ENCODE measurements at places on chromosomes 2 and 18.

- DNase-seq = peak; percentile 54
Observed at GRCh38 chr2:143949121-143949848, 570.6 kb downstream of the ZEB2 start.

DNA sequence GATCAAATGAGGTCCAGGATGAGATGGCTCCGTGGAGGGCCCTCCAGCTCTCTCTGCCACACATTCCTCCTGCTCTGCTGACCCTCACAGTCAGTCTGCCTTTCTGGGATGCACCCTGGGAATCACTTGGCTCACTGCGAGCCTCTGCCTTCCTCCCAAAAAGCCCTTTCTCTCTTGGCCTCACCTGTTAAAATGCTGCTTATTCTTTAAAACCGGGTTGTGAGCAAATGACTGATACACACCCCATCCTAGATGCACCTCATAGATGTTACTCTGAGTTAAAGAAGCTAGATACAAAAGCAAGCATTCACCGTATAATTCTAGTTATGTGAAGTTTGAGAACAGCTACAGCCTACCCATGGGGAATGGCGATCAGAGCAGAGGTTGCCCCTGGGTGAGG, 167.7 kb upstream of the MYCN start:
- no peak for DNase-seq

DNA sequence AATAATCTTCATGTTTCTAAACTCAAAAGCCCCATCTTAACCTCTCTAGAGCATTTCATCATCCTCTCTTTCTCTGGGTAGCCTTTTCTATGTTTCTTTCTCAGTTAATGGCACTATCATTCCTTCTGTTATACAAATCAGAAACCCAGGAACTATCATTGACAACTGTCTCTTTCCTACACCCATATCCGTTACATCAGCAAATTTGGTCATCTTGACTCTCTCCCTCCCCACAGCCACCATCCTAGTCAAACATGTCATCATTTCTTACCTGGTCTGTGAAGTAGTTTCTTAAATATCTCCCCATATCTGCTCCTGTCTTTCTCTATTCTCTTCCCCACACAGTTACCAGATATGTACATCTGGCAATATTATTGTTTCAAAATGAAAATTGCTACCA, 62.8 kb downstream of the THSD7B start:
- no peak for DNase-seq

GRCh38 chr2:99701503-99701902, 211.7 kb upstream of the REV1 start:
- no peak for DNase-seq

DNA sequence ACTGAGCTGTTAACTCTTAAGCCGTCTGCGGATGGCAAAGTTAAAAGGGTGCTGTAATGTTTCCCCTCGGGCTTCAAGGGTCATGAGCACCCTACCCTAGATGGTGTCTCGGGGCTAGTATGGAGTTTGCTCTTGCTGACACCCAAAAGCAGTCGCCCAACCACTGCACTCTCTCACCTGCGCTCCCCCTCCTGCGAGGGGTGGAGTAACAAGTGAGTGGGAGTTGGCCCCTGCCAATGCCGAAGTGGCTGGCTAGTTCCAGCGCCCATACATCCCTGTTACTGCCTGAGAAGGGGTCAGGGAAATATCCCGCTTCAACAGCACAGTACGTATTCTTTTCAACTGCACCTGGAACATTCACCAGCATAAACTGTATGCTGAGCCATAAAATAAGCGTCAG, 47.5 kb downstream of the FAM117B start:
- DNase-seq = no peak

DNA sequence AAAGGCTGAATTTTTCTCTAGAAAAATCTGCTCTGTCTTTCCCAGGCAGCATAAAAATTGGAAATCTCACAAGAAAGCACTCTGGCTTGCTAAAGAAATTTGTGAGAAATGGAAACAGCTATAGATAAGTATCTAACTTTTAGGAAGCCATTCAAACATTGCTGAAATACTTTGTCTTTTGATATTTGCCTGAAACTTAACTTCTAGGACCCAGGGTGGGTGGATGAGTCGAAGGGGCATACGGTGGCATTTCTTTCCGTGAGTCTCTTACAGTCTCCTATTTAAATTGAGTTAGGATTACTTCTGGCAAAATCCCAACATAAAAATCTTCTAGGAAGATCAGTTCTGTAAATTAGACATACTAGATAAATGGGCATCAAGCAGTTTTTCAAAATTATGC, 532 bp upstream of the COL3A1 start:
- DNase-seq = no peak

DNA sequence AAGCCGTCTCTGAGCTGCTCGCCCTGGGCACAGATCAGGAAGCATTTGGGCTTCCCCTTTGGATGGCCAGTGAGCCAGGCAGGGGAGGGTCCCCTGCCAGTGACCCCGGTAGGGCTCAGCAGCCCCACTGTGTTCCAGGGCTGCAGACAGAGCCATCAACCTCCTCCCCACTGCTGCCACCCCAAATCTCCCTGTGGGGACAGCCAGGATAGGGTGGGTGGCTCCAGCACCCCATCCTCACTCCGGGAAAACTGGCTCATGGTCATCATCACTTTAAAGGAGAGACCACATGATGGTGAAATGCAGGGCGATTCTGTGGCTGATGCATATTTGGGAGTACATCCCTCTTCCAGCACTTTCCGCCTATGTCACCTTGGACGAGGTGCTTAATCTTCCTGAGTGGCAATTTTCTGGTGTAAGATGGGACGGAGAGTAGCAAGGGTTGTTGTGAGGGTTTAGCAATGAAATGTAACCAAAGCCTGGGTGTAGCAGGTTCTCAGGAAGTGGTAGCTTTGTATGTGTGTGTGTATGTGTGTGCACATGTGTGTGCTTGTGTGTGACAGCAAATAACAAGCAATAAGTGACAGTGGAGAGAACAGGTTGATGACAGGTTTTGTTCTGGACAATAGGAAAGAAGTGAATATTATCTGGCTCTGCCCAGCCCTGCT, 61.8 kb downstream of the ACAA2 start:
- DNase-seq = no peak

GRCh38 chr2:38239452-38239851, 137.6 kb downstream of the ATL2 start:
- no peak for DNase-seq

DNA sequence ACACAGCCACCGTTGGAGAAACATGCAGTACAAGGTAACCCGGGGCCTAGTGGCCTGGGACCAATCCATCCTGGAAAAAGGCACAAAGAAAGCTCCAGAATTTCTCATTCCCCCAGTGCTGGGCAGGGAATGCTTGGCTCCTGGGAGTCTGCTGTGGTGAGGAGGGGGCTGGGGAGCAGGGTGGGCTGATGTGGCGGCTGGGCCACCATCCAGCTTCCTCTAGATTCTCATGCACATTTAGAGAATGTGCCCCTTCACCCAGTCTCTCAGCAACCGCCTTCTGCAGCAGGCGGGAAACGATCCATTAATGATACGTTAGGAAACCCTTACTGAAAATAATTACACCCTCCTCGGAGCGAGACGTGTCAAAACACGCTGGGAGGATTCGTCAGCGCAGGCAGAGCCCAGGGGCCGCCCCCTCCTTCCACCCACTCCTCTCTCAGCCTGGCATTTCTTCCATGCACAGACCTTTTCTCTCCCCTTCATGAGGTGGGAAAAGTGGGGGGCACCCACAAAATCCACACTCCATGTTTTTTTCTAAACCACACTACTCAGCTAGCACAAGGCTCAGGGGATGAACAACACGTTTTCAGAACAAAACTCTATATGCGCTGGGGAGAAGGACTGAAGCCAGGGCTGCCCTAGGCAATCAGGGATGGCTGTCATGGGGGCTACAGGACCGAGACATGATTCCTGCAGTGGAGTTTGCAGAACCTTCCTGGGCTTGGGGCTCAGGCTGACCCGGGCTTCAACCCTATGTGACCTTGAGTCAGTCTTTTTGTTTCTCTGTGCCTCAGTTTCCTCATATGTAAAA, 56.1 kb upstream of the SMAD7 start:
- DNase-seq = no peak

DNA sequence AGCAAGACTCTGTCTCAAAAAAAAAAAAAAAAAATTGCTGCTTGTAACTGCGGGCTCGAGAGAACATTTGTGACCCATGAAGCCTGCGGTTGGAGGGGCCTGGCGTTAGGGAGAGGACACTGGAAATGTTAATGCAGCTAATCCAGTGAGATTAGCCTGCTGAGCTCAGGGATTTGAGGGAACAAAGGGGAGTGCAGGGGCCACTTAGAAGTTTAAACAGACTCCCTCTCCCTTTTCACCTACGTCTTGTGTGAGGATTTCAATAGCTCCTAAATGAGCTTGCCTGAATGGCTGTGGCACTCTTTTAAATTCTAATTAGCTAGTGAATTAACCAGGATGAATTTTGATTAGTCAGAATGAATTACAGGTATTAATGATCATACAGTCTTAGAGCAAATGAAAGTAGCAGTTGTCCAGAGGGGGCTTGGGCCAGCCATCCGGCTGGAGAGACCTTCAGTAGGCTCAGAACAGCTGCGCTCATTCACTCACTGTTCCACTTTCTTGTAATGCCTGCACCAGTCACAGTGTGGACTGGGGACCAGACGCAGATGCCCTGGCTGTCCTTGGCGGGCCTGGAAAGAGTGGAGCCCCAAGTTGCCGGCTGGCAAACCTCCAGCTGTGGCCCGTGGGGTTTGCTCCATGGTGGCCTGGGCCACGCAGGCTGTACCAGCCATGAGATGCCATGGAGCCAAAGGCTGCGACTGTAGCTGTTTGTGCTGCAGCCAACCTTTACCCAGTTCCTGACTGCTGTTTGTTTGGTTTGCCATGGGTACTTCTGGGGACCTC, 20.8 kb downstream of the LDLRAD4 start:
- no peak for DNase-seq

DNA sequence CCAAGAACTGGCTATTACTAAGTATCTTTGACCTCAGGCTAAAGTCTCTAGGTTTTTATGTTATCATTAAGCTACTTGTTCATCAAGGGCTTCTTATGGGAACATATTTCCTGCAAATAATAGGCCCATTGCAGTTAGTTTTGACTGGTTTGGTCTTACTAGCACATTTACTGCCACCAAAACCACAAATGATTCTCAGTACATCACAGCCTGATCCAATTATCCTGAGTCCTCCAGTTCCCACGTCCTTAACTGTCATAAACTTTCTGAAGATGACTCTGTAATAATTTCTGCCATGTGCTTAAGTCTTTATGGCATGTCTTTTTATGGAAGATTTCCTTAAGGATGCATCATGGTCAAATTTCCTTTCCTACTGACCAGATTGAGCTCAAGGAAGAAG, 123.3 kb upstream of the TANK start:
- no peak for DNase-seq

DNA sequence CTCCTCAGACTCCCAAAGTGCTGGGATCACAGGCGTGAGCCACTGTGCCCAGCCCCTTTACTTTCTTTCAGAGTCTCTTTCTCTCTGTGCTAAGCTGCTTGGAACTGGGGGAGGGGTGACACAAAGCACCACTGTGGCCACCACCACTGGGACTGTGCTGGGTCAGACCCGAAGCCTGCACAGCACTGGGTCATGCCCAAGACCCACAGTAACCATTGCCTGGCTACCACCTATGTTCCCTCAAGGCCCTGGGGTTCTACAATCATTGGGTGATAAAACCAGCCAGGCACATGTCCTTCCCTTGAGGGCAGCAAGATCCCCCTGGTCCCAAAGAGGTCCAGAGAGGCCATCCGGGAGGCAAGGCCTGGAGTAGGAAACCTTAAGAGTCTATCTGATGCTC, 9.1 kb upstream of the CAB39 start:
- DNase-seq = no peak

DNA sequence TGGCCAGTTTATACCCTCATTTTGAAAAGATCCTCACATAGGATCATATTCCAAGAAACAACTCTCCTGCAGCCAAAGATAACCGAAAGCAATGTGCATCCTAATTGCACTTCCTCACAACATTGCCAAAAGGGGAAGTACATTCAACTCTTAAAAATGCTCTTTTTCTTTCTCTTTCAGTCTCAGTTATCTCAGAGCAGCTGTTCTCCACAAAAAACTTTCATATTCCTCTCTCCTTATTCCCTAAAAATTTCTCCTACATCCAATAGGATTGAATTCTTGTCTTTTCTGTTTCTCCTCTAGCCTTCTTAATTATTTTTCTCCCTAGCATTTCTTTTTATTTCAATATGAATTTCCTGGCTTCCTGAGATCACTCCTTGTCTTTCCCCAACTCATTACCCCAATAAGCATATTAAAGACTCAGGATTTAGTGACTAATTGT, 7.4 kb upstream of the VRK2 start:
- DNase-seq = no peak

DNA sequence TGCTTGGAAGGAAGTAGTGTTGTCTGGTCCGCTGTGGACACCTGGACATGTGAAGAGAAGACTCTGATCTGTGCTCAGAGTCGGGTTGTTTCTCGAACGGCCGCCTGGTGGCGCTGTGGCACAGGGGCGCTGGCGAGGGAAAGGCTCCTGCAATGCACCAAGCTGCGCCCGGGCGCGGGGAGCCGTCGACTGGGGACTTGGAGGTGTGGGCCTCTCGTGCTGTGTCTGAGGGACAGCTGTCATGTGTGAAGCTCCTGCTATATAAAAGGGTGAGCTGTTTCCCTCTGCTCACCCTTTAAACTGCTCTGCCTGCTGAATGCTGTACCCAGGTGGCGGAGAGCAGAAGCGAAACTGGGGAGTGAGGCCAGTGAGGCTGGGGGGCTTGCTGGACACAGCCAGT, 44.0 kb downstream of the GNAL start:
- peak; percentile 79 for DNase-seq

DNA sequence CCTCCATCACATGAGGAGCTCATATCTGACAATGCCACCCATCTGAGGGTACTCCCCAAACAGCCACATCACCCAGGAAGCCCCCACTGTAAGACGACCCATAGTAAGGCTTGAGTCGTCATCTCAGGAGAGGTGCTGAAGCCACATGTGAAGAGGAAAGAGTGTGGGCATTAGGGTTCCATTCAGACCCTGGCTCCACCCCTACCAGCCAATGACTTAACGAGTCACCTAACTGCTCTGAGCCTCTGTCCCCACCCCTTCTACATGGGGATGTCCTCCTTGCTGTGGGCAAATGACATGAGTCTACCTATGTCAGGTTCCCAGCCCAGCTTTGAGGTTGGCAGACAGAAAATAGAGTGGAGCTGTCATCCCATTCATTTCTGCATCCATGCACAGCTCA, 46.3 kb downstream of the C1QL2 start:
- no peak for DNase-seq

DNA sequence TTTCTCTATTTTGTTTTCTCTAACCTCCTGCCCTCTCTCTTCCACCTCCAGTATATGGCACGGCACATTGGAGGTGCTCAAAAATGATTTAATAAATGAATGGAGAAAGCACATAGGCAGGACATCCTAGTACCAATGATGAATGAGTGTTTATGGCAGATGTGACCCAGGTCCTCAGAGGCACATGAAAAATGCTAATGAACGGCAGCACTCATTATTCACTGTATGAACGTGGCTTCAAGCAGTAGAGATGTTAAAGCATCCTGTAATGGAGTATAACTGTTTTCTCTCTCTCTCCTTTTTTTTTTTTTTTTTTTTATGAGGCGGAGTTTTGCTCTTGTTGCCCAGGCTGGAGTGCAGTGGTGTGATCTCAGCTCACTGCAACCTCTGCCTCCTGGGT, 72.4 kb downstream of the MBP start:
- DNase-seq = no peak
